ENCODE measurements at places on chromosomes 6 and 20.

DNA sequence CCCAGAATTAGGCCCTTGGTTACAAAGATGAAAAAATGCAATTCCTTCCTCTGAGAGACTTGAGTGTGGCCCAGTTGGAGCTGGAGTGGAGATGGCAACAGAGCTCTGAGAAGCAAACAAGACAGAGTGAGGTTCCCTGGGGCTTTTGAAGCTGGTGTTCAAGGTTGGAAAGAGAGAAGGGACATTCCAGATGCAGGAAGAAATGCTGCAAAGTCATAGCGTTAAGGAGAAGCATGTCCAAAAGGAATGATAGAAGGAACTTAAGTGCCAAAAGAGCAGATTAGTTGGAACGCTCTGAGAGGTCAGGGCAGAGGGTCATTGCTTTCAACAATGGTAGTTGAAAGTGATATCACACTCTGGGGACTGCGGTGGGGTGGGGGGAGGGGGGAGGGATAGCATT lies 251.8 kb downstream of the TBC1D7 start:
- no peak for DNase-seq

- DNase-seq, result no peak
These were observed 154.2 kb downstream of the BTBD9 start for GRCh38 chr6:38485488-38485887.

- no peak for DNase-seq
These were observed 435.5 kb upstream of the NRSN1 start for GRCh38 chr6:23690453-23691049.

DNA sequence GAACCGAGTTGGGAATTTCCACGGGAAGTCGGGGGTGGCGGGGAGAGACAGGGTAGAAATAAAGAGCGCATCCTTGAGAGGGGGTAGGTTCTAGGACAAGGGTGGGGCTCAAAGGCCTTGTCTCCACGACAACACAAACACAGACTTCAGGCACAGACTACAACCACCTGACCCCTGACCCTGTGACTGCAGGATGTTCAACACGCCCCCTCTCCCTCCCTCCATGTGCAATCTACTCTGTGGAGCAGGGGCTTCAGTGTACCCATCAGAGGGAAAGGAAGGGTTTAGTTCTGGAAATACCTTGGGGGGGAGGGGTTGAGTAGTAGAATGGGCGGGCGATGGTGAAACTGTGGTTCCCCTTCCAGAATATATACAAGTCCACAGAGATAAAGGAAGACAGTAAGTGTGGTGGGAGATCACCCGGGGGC lies 651 bp upstream of the TAPBP start:
- DNase-seq, result peak; percentile 75

DNA sequence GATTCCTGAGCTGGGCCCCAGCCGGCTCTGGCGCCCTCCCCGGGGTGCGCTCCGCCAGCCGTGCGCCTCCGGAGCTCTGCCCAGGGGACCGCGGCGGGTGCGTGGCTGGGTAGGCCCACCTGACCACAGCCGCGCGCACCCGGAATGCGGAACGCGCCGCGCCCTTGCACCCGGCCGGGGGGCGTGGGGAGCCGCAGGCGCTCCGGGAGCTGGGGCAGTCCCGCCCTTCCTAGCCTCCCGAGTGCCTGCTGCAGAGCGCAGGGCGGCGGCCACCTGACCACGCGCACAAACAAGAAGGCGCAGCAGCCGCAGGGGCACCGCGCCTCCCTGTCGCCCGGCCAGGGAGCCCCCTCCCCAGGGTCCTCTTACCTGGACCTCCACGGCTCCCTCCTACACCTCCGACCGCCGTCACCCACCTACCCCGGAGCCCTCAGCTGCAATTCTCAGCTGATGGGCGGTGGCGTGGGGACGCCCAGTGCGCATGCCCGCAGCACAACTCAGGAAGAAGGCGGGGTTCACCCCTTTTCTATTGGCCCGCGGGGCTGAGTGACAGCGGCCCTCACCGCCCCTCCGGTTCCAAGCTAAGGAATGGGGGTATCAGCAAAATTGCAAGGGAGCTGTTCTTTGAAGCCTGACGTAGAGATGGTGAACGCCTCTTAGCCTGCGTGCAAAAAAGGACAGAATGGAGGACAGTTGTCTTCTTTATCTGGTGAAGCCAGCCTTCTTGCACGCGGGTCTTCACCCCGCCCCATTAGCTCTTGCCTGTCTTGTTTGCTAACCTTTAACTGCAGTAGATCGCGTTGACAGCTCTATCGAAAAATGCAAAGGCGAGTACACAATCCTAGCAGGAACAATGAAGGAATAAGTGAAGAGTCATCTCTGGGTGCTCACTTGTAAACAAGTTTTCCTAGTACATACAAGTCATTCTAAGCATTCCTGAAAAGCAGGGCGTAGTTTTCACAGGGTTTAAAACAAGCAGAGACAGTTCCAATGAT lies at the start of gene STX7:
Gene STX7 (minus strand): TSS at position 479 of the 995 bp plus-strand sequence. CDS start 9,586 bp downstream, outside the sequence.
- peak; percentile 95 for DNase-seq

- DNase-seq, result peak; percentile 60
These were observed 72.3 kb downstream of the ZHX3 start for GRCh38 chr20:41245086-41245707.

- DNase-seq, result no peak
These were observed 38.2 kb upstream of the NKX2-4 start for GRCh38 chr20:21435576-21435975.

GRCh38 chr6:123841067-123841896 lies 37.6 kb downstream of the NKAIN2 start:
- no peak for DNase-seq

DNA sequence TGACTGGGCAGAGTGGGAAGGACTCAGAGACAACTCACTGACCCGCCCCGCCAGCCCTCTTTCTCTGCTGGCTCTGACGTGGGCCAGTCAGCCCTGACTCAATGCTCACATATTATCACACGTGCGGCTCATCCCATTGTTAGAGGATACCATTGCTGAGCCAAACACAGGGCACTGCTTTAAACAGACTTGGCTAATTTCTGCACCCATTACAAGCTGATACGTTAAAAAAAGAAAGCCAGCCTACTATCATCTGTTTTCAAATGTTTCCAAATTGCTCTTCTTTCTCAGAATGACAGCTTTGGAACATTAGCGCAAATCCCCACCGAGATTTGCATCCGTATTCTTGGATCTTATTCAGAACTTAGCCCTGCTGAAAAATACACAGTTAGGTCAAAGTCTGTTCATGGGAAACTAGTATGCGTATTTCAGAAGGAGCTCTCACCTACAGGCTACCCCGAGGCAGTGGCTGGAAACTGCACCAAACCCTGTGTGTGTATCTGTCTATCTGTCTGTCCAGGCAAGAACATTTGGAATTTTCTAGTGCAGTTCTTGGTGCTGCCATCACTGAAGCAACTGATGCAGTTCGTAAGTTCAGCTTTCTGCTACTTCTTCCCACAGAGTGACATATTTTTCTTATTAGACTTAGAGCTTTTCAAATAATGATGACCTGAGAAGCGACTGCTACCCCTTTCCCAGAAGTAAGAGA lies 32.8 kb downstream of the RAMACL start:
- DNase-seq, result no peak

GRCh38 chr6:116019428-116019827 lies 41.3 kb downstream of the FRK start:
- DNase-seq, result no peak

GRCh38 chr6:1894954-1895353 lies 285.2 kb downstream of the FOXC1 start:
- no peak for DNase-seq

GRCh38 chr6:120493505-120493904 lies 840.8 kb downstream of the TBC1D32 start:
- DNase-seq, result no peak

DNA sequence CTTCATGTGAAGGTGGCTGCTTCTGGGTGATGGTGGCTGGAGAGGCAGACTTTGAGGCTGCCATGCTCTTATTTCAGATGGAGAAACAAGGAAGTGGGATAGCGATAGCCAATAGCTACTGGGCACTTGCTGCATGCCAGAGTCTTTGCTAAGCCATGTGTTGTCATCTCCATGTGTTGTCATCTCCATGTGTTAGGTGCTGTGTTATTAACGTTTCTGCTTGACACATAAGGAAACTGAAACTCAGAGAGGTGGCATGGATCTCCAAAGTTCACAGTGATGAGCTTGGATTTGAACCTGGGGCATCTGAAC lies 16.9 kb downstream of the KIAA1755 start:
- DNase-seq, result no peak

GRCh38 chr6:144134737-144135136 lies 15.6 kb upstream of the STX11 start:
- DNase-seq, result no peak

- DNase-seq, result no peak
These were observed 1.9 kb downstream of the CITED2 start for GRCh38 chr6:139372326-139373153.

Data from head of caudate nucleus (tissue), 42 donors.